NAMALWA (cell line): ENCODE measurements at places on chromosomes 1 and 21.

GRCh38 chr1:19240673-19241538 is 10.4 kb downstream of the EMC1 start:
- DNase-seq = peak; percentile 69

GRCh38 chr1:24317956-24318614 is 1.1 kb upstream of the GRHL3 start:
- DNase-seq = no peak

GRCh38 chr1:150558303-150558704 is 9.1 kb downstream of the ADAMTSL4 start:
- DNase-seq = no peak

DNA sequence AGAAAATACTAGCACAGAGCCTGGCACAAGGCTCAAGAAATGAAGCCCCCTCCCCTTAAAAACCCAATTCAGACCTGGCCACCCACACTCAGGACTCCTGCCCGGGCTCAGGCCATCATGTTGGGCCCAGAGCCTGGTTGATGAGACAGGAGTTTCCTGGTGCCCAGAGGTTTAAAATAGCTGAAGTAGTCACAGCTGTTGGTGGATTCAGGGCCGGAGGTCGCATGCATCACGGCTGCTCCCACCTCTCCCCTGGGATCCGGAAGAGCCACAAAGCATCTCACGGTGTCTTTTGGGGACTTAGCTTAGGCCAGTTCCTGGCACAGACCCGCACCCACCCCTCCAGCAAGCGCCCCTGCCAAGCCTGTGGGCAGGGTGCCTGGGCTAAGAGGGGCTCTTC is 2.6 kb upstream of the PADI2 start:
- DNase-seq = no peak

GRCh38 chr1:161071886-161072371 is 2.2 kb upstream of the ARHGAP30 start:
- peak; percentile 74 for DNase-seq

DNA sequence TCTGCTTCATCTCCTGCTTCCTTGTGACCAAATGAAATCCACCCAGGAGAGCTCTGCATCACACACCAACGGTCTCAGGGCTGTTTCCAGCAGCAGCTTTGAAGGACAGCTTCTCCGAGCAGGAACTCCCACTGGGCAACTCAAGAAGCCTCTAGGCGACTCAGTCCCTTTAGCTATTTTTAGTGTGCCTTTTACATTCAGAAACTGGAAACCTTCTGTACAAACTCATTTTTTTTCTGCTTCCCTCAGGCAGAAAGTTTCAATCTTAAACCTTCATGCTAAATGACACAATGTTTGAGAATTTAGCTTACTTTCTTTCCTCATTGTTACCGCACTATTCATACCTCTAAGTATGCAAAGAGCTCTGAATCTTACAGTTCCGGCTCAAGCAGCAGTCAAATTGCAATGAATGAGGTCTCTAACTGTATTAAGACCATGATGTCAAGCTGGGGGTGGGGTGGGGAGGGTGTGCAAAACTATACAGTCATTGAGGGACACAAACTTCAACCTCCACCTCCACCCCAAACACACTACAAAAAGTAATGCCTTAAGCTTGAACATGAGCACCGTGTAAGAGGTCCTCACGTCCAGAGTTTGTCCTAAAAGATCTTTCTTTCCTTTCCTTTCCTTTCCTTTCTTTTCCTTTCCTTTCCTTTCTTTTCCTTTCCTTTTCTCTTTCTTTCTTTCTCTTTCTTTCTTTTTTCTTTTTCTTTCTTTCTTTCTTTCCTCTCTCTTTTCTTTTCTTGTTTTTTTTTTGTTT is 16.4 kb upstream of the TARBP1 start:
- peak; percentile 50 for DNase-seq
